ENCODE measurements at places on chromosomes 6 and 20. TPM values are rescaled to one million over a fixed set of nuclear protein-coding genes. Genes with fewer than 3 reads are reported as not detected.
A peak's percentile ranks its signal among the peaks of the same experiment; 100 is the strongest.

FNDC11 gene
- total RNA-seq: 0.29 TPM

SIGLEC1 gene
- total RNA-seq: not detected

IP6K3 gene
- total RNA-seq: not detected

CST2 gene
- total RNA-seq: not detected

GRCh38 chr6:33320315-33321181 is 3.0 kb upstream of the ZBTB22 start:
- peak overlapping the region; percentile 97 for H3K4me3 ChIP-seq
- peak overlapping the region; percentile 100 for H3K27ac ChIP-seq
- H3K27me3 ChIP-seq: no peaks in the 10 kb centered on the region
- H3K36me3 ChIP-seq: peaks cover 62% of the 10 kb centered on the region

DNA sequence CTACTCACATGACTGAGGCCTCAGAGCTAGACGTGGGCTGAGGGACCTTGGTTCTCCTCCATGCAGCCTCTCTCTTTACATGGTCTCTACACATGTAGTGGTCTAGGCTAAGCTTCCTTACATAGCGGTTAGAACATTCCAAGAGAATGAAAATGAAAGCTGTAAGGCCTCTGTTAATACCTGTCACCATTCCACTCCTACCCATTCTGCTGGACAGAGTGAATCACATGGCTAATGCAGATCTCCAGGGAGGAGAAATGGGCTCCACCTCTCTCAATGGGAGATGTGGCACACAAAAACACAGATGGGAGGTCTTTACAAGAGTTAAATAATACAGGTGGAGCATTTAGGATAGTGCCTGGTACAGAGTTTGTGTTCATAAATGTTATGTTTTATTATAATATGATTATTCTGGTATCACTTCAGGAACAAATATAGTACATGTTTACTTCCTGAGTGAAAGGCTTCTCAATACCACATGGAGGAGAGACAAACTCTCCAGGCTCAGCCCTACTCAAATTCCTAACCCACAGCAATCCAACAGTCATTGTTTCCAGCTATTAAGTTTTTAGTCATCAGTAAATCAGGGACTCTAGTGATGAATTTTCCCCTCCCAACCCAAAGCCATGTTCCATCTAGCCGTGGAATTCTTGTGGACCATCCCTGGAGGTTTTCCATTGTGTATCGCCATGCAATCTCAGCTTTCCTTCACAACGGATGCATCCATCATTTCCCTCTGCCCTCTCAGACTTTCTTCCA is 57.9 kb downstream of the ISM1 start:
- no peak overlapping the region for H3K4me3 ChIP-seq
- H3K4me1 ChIP-seq: no peaks in the 10 kb centered on the region
- H3K36me3 ChIP-seq: no peaks in the 10 kb centered on the region
- H3K27ac ChIP-seq: no peak overlapping the region
- H3K27me3 ChIP-seq: no peaks in the 10 kb centered on the region
- no peak for DNase-seq

GRCh38 chr6:12504325-12504966 is 212.1 kb upstream of the PHACTR1 start:
- H3K27me3 ChIP-seq: peaks cover 2% of the 10 kb centered on the region
- no peak overlapping the region for H3K4me3 ChIP-seq
- H3K36me3 ChIP-seq: no peaks in the 10 kb centered on the region
- peak; percentile 21 for DNase-seq

DNA sequence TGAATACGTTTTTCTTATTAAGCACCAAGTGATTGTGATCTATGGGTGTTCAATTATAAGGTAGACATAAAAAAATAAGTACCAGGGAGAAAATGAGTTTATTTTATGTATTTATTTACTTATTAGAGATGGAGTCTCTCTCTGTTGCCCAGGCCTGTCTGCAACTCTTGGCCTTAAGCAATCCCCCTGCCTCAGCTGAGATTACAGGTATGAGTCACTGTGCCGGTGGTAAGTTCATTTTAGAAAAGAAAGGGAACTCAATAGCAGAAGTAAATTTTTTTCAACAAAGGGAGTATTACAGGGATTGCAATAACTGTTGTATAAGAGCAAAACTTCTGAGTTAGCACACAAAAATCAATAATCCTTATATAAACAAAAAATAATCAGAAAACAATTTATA is 98.7 kb upstream of the FUT9 start:
- H3K4me1 ChIP-seq: no peaks in the 10 kb centered on the region
- DNase-seq: no peak
- no peak overlapping the region for H3K27ac ChIP-seq
- H3K27me3 ChIP-seq: no peaks in the 10 kb centered on the region
- H3K4me3 ChIP-seq: no peak overlapping the region
- no peaks in the 10 kb centered on the region for H3K36me3 ChIP-seq

GRCh38 chr20:51635680-51636079 is 93.2 kb upstream of the NFATC2 start:
- H3K4me3 ChIP-seq: no peak overlapping the region
- no peaks in the 10 kb centered on the region for H3K36me3 ChIP-seq
- no peak overlapping the region for H3K27ac ChIP-seq
- peaks cover 13% of the 10 kb centered on the region for H3K27me3 ChIP-seq

DNA sequence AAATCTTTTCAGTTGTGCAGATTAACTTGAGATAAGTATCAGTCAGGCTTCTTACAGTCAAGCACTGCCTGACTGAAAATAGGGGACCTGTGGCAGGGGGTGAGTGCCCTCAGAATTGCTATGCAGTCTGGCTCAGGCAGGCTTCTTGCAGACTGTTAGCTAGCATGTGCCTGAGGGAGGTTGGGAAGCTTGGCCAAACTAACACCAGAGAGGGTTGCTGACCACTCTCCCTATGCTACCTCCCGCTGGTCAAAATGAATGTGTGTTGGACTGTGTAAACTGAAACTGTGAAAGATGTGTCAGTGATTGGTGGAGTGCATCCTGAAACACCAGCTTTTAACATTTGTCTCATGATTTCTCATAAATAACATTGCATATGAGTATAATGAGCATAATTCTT is 622.3 kb upstream of the IMPG1 start:
- no peak overlapping the region for H3K4me3 ChIP-seq
- H3K27ac ChIP-seq: no peak overlapping the region
- no peaks in the 10 kb centered on the region for H3K36me3 ChIP-seq
- no peaks in the 10 kb centered on the region for H3K4me1 ChIP-seq
